ENCODE measurements at places on chromosomes 4 and X.

GRCh38 chrX:34365471-34365870 lies 233.4 kb upstream of the FAM47A start:
- H3K27me3 ChIP-seq: no peaks in the 10 kb centered on the region
- no peaks in the 10 kb centered on the region for H3K36me3 ChIP-seq
- H3K4me3 ChIP-seq: no peak overlapping the region
- no peak overlapping the region for H3K27ac ChIP-seq
- no peaks in the 10 kb centered on the region for H3K4me1 ChIP-seq

DNA sequence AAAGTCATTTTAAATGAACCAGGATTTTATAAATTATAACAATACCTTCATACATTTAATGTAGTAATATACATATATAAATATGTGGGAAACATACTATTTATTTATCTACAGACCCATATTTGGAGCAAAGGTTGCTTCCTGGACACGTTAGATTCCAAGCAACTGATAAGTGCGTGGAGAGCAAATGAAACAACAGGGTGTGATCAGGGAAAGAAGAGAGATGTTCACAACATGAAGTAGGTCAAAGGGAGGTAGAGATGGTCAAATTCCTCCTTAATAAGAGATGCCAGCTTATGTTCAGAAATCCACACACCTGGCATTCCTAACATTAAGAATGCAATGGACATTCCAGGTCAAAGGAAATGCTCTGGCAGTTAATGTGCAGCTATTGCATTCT lies 53.1 kb upstream of the HPGD start:
- H3K36me3 ChIP-seq: no peaks in the 10 kb centered on the region
- DNase-seq: no peak
- no peak overlapping the region for H3K27ac ChIP-seq
- H3K4me3 ChIP-seq: no peak overlapping the region

- H3K4me3 ChIP-seq: no peak overlapping the region
- no peak overlapping the region for H3K27ac ChIP-seq
- H3K4me1 ChIP-seq: no peaks in the 10 kb centered on the region
Observed at GRCh38 chr4:114237997-114238396, 258.6 kb upstream of the ARSJ start.

- DNase-seq: peak; percentile 75
- no peaks in the 10 kb centered on the region for H3K4me1 ChIP-seq
- no peaks in the 10 kb centered on the region for H3K36me3 ChIP-seq
- H3K4me3 ChIP-seq: no peak overlapping the region
Observed at GRCh38 chr4:155442267-155443105, 65.7 kb upstream of the MAP9 start.

DNA sequence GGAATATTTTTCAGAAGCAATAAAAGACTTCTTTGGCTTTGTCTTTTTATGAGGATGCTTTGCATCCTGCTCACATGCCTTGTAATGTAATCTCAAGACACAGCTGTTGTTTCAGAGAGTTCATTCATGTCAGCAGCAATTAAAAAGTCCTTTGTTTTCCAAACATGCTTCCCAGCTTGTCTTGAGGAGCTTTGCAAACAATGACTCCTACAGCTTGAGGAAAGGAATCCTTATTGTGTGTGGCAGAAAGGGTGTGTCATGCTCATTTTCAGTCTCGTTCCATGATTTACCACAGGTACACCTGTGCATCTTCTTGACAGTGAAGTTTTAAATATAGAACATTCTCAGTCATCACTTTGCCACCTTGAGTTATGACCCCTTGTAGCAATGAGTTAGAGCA lies 139.2 kb upstream of the AADAT start:
- H3K27ac ChIP-seq: no peak overlapping the region
- H3K4me1 ChIP-seq: no peaks in the 10 kb centered on the region
- H3K36me3 ChIP-seq: no peaks in the 10 kb centered on the region

- no peaks in the 10 kb centered on the region for H3K36me3 ChIP-seq
- no peaks in the 10 kb centered on the region for H3K27me3 ChIP-seq
- no peak overlapping the region for H3K4me3 ChIP-seq
- DNase-seq: no peak
Observed at GRCh38 chr4:38572793-38573192, 91.2 kb upstream of the KLF3 start.

GRCh38 chrX:111445485-111445884 lies 33.5 kb upstream of the DCX start:
- no peak for DNase-seq
- H3K27me3 ChIP-seq: no peaks in the 10 kb centered on the region
- H3K4me1 ChIP-seq: no peaks in the 10 kb centered on the region
- H3K4me3 ChIP-seq: no peak overlapping the region
- no peaks in the 10 kb centered on the region for H3K36me3 ChIP-seq
- no peak overlapping the region for H3K27ac ChIP-seq

GRCh38 chrX:3351276-3351675 lies 4.8 kb upstream of the MXRA5 start:
- H3K27ac ChIP-seq: no peak overlapping the region
- no peak overlapping the region for H3K4me3 ChIP-seq
- DNase-seq: no peak
- no peaks in the 10 kb centered on the region for H3K27me3 ChIP-seq
- H3K36me3 ChIP-seq: no peaks in the 10 kb centered on the region

Measured in right lobe of liver (tissue), 6 donors.